ENCODE measurements at places on chromosomes 4 and X. TPM values are rescaled to one million over a fixed set of nuclear protein-coding genes. Genes with fewer than 3 reads are reported as not detected.

The C4orf54 gene
- total RNA-seq, result not detected

The CITED1 gene
- total RNA-seq, result 0.22 TPM

The MAGEA4 gene
- not detected for total RNA-seq

The PLAC1 gene
- total RNA-seq, result 2.9 TPM

The TEX13D gene
- not detected for total RNA-seq
